Mesendoderm (in vitro differentiated cells): ENCODE measurements at places on chromosomes 2 and 18.

DNA sequence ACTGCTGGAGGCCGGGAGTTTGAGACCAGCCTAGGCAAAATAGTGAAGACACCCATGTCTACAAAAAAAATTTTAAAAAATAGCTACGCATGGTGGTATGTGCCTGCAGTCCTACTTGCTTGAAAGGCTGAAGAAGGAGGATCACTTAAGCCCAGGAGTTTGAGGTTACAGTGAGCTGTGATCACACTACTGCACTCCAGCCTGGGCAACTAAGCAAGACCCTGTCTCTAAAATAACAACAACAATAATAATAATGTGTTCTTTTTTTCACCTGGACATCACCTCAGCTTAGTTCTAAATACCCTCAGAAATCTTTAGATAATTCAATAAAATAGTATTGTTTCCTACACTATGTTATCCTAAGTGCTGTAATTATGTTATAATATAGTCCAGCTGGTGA is 397.1 kb upstream of the ZNF804A start:
- no peak for DNase-seq

DNA sequence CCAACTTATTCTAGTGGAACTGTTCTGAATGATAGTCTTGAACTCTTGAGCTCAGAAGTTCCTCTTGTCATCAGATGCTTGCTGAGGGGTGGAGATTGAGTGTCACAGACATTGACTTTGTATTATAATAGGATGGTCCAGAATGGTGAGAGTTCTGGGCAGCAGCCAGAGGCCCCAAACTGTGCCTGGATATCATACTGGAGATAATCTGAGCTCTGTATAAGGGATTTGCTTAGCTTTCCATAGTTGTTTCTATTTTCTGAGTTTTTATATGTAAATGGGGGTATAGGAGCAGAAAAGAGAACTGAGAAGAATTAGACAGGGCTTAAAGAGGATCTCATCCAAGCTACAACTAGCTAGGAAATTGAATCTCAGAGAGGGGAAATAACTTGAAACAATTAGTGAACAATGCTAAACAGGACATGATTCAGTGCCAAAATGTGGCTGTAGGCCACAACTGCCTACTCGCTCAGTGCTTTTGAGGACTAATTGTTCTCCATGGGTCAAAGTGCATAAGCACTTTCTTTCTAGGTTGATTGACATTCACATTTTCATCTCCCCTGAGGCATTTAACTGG is 10.1 kb upstream of the LCLAT1 start:
- no peak for DNase-seq

DNA sequence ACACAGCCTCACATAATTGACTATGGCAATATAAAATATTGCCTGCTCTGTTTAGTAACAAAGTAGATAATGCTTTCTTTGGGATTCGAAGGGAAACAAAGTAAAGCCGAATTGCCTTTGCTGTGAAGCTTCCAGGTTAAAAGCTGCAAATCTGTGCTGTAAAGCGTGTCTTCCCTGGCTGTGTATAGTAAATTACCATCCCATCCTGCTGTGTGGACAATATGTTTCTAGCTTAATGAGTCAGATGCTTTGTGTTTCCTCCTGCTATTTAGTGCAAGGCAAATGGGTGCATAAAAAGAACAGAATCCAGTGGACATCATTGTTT is 265.1 kb downstream of the SOCS6 start:
- no peak for DNase-seq

DNA sequence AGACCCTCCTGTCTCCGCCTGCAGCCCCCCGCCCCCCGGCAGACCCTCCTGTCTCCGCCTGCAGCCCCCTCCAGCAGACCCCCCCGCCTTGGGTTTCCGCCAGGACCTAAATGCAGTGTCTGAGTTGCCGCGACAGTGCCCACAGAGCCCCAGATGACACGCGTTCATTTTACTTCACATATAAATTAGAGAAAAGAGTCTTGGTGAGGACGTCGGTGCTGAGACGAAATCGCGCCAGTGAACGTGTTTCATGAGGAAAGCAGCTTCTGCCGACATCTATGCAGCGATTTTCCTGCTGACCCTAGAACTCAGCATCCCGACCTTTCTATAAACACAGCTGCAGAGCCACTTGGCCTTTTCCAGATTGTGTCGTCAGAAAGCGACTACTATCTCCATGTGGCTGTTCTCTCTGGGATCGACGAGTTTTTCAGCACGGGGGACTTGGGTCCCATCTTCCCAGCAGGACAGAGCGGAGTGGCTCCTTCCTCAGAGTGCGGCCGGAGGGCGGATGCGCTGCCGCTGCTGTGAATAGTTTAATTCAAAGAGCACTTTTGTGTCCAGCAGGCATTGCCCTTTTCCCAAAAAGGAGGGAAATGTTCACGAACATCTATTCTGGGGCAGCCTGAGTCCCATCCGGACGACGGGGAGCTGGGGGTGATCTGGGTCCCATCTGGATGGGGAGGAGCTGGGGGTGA is 136.7 kb downstream of the NFATC1 start:
- no peak for DNase-seq

DNA sequence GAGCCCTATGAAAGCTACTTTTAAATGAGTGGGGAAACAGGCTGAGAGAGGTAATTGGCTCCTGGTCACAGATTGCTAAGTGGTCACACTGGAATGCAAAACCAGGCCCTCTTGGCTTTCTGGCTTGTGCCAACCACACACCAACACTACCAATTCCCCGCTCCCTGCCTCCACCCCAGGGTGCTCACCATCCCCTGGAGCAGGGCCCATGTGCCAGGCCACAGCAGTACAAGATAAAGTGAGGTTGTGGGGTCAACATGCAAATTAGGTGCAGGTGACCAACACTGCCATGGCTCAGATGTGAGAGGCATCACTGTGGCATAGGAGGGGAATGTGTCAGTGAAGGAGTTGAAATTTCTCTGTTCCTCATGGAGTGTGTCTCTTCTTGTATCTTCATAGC is 312.5 kb downstream of the MYCN start:
- no peak for DNase-seq

DNA sequence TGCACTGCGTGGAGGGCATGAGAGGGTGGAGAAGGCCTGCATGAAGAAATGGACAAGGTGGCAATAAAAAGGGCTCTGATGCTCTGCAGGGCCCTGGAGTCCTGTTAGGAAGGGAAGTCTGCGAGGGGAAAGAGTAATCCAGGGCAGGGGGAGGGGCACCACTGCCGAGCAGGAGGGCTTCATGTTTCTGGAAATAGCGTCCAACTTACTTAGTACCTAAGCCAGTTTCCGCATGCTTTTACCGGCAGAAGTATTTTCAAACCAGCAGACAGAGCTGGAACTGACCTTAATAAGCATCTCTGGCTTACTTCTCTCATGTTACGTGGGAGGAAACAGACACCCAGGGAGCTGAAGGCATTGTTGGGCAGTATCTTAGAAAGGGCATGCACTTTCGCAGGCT is 156.7 kb downstream of the GALNT14 start:
- no peak for DNase-seq

DNA sequence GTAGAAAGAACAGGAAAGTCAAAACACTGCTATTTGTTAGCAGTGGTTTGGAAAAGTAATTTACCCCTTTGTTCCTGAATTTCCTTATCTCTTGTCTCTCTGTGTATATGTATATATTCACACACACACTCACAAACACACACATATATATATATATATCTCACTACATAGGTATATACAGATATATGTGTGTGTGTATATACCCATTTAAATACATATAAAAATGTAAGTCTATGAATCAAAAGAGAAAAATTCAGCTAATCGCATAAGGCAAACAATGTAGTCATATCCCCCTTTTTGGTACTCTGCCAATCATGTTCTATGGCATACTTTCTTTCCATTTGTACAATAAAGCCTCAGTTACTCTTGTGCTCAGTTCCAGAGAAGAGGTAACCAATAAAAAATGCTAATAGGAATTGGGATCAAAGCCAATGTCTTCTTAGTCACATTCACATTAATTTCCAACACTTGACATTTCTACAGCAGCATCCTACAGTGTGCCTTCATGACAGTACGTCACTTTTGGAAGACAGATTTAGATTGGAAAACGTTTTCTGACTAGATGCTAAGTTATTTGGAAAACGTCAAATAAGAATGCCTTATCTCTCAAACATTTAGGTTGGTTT is 94.6 kb downstream of the MC4R start:
- no peak for DNase-seq

DNA sequence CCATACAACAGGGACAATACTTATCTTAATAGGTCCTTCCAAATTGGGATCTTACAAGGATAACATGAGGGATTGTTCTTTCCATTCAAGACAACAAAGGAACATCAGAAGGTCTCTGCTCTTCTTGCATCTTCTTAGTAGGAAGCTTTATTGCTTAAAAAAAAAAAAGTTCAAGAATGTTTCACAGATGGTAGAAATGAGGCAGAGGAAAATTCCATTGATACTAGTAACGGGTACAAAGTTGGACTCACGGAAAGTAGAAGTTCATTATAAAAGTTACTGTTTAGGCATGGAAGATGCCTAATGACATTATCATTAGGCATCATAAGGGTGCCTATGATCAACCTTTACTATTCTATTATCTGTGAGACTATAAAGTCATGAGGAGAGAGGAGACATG is 136.2 kb downstream of the LAMA3 start:
- DNase-seq = no peak

GRCh38 chr2:10398496-10398895 is 49.6 kb downstream of the ODC1 start:
- no peak for DNase-seq
